ENCODE measurements at places on chromosomes 1 and 21.

- no peak for DNase-seq
Observed at GRCh38 chr21:31556662-31557061, 102.8 kb upstream of the SOD1 start.

GRCh38 chr1:163970699-163971098, 588.3 kb upstream of the PBX1 start:
- DNase-seq, result no peak

DNA sequence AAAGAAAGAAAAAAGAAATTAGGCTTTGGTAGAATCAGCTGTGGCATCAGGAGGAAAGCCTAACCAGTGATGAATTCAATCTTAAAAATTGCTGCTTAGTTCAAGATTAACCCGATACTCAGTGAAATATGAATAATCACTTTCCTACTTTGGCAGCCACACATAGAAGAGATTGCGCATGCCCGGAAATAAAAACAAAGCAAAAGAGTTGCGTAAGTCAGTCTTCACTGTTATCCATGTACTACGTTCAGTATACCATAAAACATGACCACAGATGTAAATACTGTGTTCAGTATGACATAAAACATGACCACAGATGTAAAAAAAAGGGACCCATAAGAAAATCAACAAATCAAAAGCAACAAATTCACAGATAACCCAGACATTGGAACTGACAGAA, 19.2 kb downstream of the CD1D start:
- no peak for DNase-seq

DNA sequence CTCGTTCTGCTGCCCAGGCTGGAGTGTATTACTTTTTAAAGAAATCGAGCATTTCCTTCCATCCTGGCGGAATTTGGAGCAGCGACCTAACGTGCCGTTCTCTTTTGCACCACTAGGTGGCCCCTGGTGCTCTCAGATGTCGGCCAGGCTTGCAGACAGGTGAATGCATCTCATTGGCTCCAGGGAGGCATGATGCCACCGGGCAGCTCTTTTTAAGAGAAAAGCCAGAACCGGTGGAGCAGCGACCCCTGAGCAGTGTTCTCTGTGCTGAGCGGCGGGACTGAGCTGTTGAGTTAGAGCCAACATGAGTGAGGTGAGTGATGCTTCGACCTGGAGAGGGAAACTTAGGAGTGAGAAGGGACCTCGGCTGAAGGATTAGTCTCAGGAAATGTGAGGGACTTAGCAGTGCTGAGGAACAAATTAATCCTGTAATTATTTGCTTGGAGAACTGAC, at the start of gene PCP4:
Gene PCP4 (plus strand): TSS at position 241 of the 453 bp plus-strand sequence. CDS start 64 bp downstream, at position 305.
- DNase-seq, result no peak

DNA sequence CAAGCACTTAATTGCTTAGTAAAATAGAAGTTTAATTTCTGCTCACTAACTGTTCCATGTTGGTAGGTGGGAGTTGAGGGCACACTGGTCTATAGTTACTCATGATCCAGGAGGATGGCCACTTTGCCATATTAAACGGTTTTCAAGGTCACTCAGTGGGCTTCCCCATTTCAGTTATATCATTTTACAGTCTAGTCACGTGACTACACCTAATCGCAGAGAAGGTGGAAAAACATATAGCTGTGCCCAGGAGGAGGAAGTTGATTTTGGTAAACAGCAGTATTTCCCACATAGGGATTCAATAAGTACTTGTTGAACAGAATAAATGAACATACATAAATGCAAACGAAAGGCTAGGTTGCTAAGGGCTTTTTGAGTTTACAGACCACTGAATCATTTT, 541.1 kb upstream of the CAMK1G start:
- DNase-seq, result no peak

DNA sequence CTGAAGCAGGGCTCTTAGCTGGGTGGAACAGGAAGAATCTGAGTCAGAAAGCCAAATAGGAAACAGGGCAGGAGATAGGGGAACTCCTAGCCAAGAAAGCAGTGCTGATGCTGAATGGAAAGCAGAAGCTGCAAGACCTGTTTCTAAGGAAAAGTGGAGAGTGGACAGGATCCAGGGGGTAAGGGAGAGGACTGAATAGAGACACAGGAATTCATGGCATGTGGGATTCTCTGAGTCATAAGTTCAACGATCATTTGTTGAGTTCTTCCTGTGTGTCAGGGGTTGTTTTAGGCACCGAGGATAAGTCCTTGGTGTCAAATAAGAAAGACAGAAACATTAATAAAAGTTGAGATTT, 153.8 kb upstream of the FGGY start:
- no peak for DNase-seq

DNA sequence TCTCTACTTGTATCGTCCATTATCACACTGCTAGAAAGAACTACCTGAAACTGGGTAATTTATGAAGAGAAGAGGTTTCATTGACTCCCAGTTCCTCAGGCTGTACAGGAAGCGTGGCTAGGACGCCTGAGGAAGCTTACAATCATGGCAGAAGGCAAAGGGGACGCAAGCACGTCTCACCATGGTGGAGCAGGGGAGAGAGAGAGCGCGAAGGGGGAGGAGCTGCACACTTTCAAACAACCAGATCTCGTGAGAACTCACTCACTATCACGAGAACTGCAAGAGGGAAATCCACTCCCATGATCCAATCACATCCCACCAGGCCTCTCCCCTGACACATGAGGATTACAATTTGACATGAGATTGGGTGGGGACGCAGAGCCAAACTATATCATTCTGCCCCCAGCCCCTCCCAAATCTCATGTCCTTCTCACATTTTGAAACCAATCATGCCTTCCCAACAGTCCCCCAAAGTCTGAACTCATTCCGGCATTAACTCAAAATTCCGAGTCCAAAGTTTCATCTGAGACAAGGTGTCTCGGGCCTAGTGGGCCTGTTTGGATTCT, 8.0 kb downstream of the MMEL1 start:
- no peak for DNase-seq

DNA sequence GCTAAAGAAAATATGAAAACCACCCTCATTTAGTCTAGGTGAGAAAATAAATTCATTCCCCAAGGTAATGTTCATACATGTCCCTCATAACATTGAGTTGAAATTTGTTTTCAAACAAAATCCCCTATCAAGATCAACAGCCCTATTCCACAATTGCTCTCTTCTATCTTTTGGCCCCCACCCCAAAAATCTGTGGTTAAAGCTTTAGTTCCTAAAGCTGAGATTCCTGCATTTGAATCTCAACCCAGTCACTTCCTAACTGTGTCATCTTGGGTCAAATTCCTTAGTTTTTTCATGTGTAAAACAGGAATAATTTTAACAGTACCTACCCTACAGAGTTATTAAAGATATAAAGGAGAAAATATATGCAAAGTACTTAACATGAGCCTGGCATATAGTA, 22.0 kb downstream of the KIAA0319L start:
- no peak for DNase-seq

DNA sequence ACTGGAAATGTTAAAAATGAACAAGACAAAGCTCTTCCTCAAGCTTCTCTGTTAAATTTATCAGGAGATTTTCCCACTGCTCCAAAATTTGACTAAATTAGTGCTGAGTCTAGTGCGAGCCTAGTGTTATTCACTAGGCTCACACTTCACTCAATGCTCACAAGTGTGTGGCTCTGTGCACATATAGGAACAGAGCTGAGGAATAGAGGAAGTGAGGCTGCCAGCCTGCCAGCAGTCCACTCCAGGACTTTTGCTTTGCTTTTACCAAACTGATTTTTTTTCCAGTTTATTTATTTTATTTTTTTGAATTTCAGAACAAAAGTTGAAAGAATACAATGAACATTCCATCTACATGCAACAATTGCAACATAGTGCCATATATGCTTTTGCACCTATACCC, 87.2 kb downstream of the VAV3 start:
- no peak for DNase-seq

DNA sequence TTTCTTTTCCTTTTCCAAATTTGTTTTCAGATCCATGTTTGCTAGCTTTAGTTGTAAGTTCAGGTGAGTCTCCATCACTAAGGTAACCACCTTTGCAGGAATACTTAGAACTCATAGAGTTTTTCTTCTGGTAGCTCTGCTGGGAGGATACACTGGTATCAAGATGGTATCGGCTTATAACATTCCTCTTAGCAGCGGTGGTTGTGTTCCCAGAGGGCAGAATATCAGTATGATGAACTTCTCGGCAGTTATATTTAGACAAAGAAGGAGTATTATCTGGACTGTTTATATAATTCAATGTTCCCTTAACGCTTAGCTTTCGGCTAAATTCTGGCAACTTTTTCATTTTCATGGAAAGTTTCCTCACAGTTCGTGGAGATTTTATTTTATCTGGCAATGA, 18.1 kb downstream of the SYDE2 start:
- no peak for DNase-seq

- DNase-seq, result no peak
Observed at GRCh38 chr1:6898974-6899539, 113.8 kb downstream of the CAMTA1 start.

DNA sequence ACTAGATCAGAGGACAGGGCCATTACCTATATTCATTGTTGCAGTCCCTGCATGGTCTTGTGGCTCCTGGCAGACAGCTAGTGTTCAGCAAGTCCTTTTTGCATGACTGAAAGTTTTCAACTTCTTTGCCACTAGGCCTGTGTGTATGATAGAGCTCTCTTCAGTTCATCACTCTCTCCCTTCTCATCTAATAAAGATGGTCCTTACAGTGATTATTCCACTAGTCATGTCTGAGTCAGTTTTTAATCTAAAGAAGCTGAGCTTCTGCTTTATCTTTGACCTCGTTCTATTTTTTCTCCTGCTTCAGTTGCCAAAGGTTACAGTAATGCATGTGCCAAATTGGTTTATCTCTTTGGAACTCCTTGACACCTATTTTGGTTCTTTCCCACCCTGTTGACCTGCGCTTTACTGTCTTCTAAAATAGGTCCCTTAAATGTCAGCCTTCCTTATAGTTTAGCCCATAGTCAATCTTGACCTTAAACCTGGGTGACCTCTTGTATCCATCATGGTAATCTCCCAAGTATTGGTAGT, 6.4 kb downstream of the CXADR start:
- DNase-seq, result no peak

- DNase-seq, result no peak
Observed at GRCh38 chr1:89436856-89437255, 73.0 kb downstream of the GBP6 start.

GRCh38 chr1:71228241-71228640, 147.4 kb upstream of the ZRANB2 start:
- no peak for DNase-seq

- no peak for DNase-seq
Observed at GRCh38 chr1:151716771-151717631, at the start of gene CELF3. CELF3 (minus strand) TSS chr1:151716803; CDS start chr1:151716020, 783 bp downstream.

- no peak for DNase-seq
Observed at GRCh38 chr1:89907727-89908212, 86.9 kb downstream of the LRRC8D start.

DNA sequence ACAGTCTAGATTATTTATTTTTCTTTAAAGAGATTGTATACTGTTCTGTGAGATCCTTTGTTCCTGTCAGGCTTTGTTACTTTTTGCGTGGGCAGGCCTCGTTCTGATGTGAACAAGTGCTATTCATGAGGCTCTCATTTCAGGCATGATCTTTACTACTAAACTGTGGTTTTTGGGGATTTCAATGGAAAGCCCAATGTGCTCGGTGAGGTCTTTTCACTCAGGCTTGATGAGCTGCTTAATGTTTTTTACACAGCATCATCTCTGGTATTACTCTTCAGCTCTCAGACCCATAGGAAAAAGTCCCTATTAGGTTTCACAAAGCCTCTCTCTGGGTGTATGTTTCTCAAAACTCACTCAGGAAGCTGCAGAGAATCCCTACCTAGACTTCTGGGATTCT, 419.4 kb downstream of the GPATCH2 start:
- DNase-seq, result no peak

GRCh38 chr21:34182436-34182835, 109.1 kb downstream of the MRPS6 start:
- no peak for DNase-seq

DNA sequence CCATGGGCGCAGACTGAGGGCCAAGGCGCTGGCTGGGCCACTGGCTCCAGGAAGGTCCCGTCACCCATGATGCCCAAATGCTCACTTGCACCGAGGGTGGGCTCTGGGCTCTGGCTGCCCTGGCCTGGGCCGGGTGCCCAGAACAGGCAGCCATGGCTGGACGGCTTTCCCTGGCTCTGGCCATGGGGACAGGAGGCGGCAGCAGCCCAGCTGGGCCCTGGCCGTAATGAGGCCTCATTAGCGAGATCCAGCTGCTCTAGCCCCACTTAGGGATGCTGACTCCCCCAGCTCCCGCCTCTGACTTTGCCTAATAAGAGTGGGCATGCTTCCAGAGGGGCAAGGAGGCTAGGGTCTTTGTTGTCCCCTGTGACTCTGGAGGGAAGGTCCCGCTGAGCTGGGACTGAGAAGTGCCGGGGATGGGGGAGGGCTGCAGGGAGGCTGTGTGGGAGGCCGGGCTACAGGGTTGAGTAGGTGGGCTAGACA, 11.8 kb downstream of the SLC6A9 start:
- DNase-seq, result no peak

DNA sequence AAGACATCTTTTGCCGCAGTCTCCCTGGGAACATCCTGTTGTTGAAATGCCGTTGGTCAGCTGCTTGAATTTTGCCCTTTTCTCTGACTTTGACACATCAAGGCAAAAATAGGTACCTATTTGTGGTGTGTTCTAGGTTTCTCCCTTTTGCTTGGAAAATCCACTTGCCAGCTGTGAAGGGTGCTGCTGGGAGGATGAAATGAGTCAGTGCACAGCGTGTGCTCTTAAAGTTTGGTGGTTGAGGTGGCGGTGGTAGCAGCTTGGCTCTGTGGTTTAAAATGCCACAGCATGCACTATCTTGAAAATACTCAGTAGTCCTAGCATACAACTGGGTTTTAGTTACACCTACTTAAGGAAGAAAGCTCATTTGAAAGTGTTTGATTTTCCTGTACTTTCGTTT, 183.8 kb downstream of the DHRS3 start:
- DNase-seq, result no peak

- no peak for DNase-seq
Observed at GRCh38 chr1:164613176-164613575, 54.2 kb downstream of the PBX1 start.

DNA sequence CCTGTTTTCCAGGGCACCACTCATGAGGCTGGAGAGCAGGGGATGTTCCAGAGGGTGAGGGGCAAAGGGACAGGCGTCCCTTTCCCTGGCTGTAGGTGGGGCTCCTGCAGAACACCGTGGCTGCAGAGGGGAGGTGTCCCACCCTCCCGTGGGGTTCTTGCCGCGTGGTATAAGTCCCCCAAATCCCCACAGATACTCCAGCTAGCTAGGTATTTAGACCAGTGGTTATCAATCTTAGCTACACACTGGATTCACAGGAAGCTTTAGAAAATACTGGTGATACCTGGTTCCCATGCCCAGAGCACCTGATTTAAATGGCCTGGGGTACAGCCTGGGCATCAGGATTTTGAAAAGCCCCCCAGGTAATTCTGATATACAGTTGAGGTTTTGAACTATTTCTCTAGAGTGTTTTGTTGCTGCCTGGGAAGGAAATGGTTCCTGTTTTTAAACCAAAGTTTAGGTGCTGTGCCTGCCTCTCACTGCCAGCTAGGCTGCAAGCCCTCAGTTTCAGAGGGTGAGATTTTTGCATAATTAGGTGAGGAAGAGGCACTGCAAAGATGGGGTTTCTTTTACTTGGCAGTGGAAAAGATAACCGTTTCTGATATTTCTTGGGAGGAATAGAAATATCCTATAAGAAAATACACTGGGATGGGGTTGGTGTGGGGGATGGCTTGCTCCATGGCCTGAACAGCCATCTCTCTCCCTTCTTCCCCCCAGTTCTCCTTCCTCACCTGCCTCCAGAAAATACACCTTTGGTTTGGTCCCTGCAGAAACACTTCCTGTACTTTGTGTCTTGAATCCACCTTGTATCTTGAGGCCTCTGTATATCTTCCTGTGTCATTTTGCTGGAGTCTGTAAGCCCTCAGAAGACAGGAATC, 51.7 kb downstream of the RASSF5 start:
- no peak for DNase-seq

GRCh38 chr21:46077674-46078101, 20.2 kb upstream of the COL6A2 start:
- DNase-seq, result no peak
